Astrocyte of the spinal cord (primary cell): ENCODE measurements at places on chromosomes 6 and 20.

GRCh38 chr6:22021966-22022365 is 274.9 kb downstream of the PRL start:
- no peak for DNase-seq

DNA sequence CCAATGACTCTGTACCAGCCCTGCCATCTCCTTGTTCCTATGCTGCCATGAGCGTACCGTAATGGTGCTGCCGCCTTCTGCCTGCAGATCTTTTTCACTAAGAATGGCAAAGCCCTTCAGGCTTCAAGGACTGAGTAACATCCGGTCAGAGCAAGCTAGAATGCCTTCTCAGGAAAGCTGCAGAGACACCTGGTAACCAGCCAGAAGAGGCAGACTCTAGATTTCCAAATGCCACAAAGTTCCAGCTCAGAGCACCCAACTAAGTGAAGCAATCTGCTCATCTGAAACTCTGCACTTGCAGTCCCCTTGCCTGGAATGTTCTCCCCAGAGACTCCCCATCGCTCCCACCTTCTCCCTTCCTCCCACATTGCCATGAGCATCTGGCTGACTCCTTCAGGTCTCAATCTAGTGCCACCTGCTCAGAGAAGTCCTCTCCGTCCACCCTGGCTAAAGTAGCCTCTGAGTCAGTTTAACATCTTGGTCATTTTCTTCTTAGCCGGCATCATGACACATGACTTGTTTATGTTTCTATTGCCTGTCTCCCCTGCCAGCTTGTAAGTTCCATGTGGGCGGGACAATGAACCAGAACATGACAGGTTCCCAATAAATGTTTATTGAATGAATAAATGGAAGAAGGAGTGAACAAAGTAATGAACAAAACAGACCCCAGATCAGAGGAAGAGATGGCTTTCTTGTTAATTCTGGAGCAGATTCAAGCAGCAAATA is 6.9 kb upstream of the OCSTAMP start:
- no peak for DNase-seq

GRCh38 chr20:61555566-61555965 is 303.5 kb downstream of the CDH4 start:
- no peak for DNase-seq

- no peak for DNase-seq
These were observed 12.4 kb downstream of the HTR1E start for GRCh38 chr6:86949771-86950170.

GRCh38 chr20:20808016-20808415 is 95.6 kb upstream of the RALGAPA2 start:
- no peak for DNase-seq

DNA sequence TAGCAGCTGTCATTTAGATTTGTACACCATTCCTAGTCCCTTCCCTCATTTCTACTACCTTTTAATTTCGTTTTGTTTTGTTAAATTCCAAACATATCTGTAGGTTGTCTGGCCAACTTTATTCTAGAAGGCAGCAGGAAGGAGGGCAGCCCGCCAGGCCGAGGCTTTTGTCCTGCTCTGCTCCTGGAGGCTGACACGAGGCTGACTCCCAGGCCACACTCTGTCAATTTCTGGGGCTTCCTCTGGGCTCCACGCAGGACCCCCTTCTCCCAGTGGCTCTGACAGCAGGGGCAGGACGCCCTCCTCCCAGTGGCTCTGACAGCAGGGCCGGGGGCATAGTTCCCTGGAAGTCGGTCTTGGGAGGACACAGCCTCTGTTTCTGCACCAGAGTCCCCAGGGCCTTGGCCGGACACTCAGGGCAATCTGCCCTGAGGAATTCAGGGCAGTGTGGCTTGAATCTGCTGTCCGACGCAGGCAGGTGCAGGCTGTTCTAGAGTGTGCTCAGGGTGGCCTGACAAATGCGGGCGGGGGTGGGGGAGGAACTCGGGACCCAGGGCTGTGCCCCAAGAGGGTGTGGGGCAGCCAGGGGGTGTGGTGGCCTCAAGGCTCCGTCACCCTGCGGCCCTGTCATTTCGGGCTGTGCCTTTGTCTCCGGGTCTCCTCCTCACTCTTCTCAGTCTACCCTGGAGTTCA is 11.8 kb downstream of the SMOC2 start:
- no peak for DNase-seq

- DNase-seq: no peak
These were observed 46.9 kb downstream of the SOD2 start for GRCh38 chr6:159646116-159646515.

GRCh38 chr20:1177680-1178079 is 7.1 kb downstream of the TMEM74B start:
- no peak for DNase-seq

DNA sequence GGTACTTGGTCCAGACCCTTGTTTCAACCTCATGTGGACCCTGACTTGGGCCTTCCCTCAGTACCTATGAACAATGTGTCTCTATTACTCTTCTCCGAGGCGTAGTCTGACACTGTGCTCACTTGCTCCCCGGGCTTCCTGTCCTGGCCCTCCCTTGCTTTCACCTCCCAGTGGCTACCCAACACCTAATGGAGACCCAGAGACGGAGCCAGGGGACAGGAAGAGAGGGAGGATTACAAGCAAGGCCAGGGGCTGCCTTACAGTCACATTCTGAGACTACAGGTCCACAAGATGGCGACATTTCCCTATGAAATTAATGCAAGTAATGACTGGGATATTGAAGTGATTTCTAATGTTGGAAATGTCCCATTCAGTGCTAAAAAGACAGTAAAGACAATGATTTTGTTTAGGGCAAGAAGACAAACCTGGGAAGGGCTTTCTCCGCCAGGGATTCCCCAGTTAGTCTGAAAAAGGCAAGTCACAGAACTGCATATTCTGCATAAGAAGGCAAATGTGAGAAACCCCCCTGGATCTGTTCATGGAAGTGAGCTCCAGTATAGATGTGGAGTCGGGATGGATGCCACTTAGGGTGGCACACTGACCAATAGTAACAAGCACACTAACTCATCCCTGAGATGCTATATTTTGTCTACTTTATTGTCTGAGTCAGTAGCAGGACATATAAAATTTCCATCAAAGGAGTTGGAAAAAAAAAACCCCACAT is 44.0 kb upstream of the ZBTB24 start:
- peak; percentile 72 for DNase-seq

DNA sequence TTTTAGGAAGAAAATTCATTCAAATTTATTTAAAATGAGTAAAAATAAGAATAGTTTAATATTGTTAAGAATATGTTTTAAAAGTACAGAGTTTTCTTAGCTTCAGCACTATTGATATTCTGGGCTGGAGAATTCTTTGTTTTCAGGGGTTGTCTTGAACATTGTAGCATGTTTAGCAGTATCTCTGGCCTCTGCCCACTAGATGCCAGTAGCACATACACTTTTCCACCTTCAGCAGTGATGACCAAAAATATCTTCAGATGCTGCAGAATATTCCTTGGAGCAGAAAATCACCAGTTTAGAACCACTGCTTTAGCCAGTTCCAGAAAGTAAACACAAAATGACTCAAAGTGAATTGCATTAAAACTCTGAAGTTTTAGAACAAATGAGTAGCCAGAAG is 19.4 kb upstream of the SDHAF4 start:
- DNase-seq: peak; percentile 28

DNA sequence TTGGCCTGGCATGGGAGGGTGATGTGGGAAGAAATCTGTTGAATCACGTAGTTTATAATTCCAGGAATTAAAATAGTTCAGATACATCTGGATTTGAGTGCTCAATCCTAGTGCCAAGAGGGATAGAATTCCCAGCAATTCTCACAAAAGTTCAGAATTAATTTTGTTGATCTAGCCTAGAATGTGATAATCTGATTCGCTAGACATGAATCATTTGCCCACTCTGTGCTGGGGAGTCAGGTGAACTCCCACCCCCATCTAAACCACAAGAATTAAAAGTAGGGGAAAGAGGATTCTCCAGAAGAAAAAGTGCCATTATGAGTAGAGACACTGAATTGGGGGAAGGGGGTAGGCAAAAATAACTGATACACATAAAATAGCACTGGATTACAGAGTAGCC is 85.0 kb downstream of the LIN28B start:
- peak; percentile 6 for DNase-seq

- no peak for DNase-seq
These were observed 817 bp upstream of the SLCO4A1 start for GRCh38 chr20:62641321-62642050.

- DNase-seq: no peak
These were observed 51.7 kb upstream of the FOXP4 start for GRCh38 chr6:41494212-41495110.

DNA sequence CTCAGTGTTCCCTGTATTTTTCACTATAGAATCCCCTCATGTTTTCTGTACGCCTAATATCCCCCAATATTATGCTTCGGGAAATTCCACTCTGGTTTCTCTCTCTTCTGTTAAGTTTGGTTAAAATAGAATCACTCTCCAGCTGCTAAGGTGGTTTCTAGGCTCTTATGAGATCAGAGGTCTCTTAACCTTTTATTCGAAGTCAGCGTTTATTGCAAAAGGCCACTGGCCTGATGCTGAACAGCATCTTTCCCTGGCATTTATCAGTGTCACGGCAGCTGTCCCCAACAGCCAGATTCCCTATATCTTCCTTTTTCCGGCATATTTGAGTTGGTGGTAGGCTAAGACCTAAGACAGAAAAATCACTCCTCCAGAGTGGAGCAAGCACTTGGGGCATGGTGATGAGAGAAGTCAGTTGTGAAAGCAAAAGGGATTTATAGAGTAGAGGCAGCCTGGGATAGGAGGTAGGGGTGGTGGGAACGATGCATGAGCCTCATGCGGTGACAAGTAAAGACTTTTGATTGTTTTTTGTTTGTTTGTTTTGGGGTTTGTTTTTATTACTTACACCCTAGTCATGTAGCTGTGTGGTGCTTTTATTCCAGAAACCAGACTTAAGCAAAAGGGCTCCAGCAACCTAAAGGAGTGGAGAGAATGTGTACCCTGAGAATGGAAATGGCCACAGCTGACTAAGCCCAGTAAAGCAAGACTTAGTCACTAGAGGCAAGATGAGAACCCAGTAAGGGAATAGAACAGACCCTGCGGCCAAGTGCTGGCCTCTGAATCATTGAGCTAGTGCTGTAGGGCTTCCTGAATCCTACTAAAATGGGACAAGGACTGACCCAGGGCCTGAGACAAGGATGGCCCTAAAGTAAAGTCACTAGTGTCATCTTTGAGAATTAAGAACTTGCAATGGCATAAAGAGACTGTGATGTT is 233.0 kb upstream of the PRND start:
- DNase-seq: peak; percentile 79

- no peak for DNase-seq
These were observed 44.0 kb downstream of the B4GALT5 start for GRCh38 chr20:49669601-49670189.

DNA sequence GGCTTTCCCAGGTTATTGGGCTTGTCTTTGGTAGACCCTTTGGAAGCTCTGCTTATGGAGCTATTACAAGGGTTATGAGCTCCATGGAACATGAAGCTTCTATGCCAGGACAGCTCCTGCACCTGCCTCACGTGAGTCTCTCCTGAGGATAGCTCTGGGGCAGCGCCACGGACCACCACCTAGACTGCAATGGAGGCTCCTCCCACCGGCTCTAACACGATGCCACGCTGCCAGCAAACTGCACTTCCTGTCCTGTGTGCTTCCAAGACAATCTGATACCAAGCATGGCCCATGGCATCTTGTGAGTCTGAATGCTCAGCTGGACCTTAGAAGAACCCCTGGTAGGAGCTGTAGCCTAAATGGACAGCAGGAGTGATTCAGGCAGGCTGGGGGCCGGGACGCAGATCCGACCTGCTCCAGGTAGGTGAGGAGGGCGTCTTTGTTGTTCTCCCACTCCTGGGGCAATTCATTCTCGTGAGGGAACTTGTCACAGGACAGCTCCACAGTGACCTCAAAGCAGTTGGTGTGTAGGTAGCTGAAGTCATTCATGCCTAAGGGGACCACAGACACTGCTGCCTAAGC is 5.5 kb downstream of the CPXM1 start:
- no peak for DNase-seq

GRCh38 chr6:139882234-139882633 is 507.8 kb upstream of the CITED2 start:
- peak; percentile 72 for DNase-seq

DNA sequence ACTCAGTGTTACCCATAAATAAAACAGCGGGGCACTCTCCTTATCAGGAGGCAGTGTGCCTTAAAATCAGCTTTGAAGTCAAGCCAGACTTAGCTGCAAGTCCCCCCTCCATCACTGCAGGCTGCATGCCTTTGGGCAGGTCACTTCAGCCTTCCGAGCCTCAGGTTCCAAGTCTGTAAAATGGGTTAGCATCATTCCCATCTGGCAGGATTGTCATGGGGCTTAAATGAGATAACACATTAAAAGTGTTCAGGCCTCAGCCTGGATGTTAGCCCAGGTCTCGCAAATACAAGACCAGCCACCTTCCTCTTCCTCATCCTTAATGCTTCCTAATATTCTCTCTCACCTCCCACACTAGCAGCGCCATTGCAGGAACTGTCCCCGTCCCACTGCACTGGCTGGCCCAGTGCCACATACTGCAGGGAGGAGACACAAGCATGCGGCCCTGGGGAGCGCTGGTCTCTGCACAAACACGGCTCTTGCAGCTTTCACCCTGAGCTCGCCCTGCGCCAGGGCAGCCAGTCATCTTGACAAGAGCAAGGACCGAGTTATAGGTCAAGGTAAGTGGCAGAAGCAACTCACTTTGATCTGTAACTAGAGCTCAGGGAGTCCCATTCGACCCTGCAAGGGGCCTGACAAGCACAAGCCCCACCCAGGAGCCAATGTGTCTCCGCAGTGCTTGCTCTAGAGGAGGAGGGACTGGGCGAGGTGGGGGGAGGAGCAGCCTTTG is 564.6 kb upstream of the AGPAT4 start:
- DNase-seq: no peak

- no peak for DNase-seq
These were observed 1.2 kb upstream of the ZNF76 start for GRCh38 chr6:35258336-35258735.

DNA sequence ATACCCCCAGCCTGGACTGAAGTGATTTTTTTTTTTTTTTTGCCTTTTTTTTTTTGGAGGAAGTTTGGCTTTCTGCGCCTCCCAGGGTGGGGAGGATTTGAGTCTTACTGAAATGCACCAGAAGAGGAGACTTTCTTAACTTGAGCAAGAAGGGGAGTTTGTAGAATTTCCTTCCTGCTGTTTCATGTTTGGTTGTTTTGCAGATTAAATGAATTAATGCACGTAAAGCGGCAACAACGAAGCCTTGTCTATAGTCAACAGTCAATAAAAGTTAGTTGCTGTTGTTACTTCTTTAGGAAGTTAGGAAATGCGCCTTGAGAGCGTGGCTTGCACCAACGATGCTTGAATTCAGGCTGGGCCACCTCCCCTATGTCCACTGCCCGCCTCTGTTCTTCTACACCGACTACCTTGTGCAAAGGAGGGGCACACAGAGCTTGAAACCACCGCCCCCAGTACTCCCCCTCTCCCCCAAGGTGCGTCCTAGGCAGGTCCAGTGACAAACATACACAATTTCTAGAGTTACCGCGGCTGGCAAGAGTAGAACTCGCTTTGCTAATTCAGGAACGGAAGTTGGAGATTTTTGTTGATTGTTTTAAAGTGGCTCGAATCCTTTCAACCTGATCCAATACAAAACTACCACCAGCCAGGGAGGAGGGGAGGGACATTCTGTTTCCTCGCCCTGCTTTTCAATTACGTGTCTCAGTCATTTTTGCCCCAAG is 830 bp upstream of the CYP24A1 start:
- peak; percentile 6 for DNase-seq
